ENCODE measurements at places on chromosomes 1 and 21. TPM values are rescaled to one million over a fixed set of nuclear protein-coding genes. Genes with fewer than 3 reads are reported as not detected.

DNA sequence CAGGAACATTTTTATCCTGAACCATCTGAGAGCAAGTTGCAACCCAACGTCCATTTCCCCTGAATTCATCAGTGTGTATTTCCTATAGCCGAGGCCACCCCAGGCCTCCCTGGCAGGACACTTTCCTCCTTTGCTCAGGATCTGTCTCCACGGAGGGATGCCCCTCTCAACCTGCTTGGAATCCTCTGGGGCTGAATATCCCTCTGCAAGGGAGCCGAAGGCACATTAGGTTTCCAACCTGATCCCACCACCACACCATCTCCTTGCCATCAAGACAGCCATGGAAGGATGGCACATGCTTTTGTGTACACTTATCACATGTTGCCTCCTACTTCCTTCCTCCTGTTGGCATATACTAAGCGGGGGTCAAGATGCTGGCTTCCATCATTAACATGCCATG, 74.8 kb upstream of the EDN2 start:
- no peak for DNase-seq

DNA sequence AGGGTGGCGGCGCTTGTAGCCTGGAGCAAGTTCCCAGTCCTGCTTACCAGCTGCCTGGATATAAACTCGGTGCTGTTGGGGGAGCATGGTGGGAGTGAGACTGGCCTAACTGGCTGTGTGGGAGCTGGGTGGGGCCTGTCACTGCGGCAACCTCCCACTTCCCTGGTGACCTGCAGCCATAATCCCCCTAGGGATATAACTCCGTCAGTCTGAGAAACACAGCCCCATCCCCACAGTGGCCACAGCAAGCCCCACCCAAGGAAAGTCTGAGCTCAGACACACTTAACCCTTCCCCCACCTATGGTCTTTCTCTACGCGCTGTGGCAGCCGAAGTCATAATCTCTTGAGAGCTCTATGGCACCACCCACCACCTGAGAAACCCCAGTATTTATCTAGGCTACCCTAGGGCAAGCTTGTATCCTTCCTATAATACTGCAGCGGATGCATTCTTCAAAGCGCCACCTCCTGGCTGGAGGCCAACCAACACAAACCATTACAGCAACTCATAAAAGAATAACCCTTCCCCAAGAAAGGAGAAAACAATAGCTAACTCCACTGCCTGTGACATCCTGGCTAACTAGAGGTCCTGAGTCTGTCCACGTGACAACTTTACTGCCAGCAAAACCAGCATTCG, 57.4 kb downstream of the ZNF648 start:
- DNase-seq: no peak

GRCh38 chr1:220511179-220511578, 16.8 kb upstream of the MARK1 start:
- no peak for DNase-seq

- DNase-seq: no peak
These were observed 40.8 kb upstream of the UTS2 start for GRCh38 chr1:7893529-7894180.

DNA sequence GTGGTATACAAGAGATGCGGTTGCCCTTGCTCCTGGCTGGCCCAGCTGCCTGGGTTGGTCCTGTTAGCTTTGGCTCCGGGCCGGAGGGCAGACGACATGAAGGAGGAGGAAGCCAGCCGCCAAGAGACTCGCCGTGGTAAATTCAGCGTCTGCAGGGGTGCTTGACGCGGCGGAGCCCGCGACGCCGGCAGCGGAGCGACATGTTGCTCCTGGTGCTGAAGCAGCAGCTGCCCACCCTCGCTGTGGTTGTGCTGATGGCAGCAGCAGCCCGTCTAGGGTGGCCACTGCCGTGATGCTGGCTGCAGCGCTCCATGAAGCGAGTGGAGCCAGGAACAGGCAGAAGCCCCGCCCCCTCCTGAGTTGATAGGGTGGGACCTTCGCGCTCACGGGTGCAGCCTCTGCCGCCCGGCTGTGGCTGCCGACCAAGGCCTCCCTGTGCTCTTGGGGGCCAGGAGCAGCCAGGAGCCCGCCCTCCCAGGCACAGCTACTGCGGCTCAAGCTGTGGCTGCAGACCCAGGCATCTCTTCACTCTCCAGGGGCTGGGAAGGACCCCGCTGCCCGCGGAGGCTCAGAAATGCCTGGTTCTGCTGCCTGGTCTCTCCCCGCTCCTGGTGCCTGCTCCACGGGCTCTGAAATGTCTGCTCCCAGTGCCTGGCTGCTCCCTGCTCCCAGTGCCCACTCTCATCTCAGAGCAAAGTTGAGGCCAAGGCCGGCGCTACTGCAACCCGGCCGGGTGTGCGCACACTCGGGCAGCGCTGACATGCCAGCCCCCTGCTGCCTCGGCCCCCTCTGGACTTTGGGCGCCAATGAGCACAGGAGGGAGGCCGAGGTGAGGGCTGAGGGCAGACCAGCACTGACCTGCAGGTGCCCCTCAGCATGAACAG, 4.4 kb upstream of the ZNF692 start:
- DNase-seq: peak; percentile 69

DNA sequence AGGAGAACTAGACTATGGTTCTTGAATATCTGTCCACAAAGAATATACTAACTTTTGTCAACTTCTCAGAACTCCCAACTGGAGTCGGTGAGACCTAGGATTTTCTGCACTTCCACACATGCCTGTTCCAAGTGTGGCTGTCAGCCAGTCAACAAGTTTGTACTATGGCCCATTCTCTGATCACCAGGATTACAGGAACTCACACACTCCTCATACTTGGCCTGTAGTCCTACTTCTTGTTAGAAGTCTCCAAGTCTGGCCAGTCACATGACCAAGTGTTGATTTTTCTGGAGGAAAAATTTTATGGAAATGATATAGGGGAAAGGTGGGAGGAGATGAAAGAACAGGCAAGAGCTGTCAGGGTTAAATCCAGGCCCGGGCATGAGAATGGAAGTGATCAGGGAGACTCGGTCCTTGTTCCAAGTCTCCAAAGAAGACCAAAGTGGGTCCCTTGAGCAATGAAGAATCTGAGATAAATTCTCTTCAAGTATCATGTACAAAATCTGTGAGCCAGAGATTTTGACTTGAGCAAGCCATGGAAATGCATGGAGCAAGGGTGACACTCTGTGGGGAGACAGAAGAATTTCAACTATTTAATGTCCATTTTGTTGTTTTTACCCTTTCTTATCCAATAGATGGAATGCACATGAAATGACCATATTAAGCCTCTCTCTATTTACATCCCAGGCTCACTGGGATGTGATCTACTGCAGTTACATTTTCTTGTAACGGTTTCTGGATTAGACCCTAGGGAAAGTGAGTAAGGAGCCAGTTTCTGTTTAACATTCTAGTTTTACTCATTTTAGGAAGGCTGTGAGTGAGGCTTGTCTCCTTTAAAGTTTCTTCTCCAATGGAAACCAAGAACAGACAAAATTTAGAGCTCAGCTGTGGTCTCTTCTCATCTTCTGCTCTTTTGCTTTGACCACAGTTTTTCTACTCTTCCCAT, 320.9 kb downstream of the ASTN1 start:
- peak; percentile 38 for DNase-seq

- DNase-seq: no peak
These were observed 173.9 kb downstream of the HHIPL2 start for GRCh38 chr1:222373831-222374602.

DNA sequence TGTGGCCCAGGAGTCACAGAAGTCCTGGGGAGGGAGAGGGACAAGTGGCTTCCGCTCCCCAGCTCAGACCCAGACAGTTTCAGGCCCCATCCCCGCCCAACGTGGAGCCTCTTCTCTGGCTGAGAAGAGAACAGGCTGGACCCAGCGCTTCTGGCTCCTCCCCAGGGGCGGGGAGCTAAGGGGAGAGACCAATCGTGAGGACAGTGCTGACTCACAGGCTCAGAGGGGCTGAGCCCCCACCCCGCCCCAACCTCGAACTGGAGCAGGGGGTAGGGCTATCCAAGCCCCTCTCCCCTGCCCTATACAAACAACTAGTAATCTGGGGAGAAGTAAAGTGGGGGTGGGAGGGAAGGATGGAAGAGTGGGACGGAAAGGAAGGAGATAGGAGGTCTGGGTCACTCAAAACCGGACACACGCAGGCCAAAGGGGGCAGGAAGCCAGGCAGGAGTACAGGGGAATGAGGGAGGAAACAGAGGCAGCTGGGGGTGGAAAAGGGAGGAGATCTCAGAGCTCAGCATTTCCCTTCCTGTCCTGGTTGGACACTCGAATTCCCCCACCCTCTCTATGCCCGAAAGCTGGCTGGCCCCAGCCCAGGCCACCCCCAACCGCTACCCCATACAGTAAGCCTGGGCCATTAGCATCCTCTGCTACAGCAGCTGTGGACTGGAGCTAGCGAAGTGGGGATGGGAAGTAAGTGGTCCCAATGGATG, at the start of gene SHC1:
SHC1 (minus strand) TSS at position 117 of the 710 bp plus-strand sequence. CDS start 221 bp downstream, outside the sequence.
- DNase-seq: peak; percentile 92

- DNase-seq: no peak
These were observed 6.8 kb downstream of the CDC14A start for GRCh38 chr1:100359139-100359538.

GRCh38 chr1:208272311-208272710, 28.1 kb upstream of the PLXNA2 start:
- DNase-seq: no peak

GRCh38 chr21:46171996-46172862, 12.0 kb downstream of the SPATC1L start:
- no peak for DNase-seq

DNA sequence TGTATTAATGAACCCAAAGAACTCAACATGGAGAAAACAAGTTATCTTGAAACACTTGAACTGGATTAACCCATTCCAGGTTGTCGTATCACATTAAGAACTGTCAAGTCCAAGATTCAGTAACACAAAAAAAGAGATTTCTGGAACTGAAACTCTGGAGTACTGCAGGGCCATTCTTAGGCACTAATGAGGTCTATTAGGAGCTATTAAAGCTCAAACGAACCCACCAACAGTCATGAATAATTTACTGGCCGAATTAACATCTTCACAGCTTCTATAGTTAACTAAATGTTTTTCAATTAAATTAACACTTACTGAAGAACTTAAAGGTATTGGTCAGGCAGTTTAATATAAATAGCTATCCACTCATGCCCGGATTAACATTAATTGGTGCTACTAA, 4.6 kb downstream of the CSDE1 start:
- DNase-seq: no peak

DNA sequence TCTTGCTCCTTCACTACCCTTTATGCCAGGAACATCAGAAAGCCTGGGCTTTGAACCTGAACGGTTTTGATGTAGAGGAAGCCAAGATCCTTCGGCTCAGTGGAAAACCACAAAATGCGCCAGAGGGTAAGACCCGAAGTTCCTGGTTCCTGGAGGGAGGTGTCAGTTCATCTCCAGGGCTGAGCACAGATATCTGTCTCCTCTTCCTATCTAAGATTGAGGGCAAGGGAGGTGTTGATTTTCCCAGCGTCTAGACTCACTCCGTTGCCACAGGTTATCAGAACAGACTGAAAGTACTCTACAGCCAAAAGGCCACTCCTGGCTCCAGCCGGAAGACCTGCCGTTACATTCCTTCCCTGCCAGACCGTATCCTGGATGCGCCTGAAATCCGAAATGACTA, 915 bp downstream of the CDC20 start:
- DNase-seq: no peak

DNA sequence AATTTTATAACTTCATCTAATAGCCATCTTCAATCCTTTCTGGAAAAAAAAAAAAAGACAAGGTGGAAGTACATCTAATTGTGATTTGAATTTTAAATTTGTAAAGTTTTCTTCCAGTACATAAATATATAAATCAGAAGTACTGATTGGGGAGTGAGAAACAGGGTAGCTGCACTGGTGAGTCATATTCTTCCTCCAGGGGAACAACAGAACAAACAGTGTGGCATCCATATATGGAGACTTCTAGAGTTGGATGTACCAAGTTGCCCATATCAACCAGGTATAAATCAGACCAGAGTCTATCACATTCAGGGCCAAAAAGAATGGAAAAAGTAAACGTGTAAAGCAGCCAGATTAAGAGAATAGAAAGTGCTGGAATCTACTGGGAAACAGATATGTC, 66.0 kb upstream of the NRIP1 start:
- DNase-seq: no peak

DNA sequence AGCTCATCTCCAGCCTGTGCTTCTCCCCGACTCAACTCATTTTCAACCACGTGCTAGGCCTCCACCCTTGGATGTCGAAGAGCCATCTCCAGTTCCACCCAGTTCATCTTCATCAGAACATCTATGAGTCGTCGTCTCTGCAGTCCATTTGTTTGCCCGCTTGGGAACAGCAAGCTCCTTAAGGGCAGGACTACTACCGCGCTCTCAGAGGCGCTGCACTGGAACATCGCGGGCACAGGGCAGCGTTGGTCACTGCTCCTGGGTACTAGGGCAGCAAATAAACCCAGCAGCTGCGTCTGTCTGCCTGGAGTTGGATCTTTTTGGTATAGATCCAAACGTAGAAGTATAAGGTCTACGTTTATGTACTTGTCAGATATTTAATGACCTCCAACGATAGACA, 478 bp upstream of the PRDM2 start:
- DNase-seq: no peak

GRCh38 chr21:34906401-34906800, 142.7 kb downstream of the RUNX1 start:
- no peak for DNase-seq

DNA sequence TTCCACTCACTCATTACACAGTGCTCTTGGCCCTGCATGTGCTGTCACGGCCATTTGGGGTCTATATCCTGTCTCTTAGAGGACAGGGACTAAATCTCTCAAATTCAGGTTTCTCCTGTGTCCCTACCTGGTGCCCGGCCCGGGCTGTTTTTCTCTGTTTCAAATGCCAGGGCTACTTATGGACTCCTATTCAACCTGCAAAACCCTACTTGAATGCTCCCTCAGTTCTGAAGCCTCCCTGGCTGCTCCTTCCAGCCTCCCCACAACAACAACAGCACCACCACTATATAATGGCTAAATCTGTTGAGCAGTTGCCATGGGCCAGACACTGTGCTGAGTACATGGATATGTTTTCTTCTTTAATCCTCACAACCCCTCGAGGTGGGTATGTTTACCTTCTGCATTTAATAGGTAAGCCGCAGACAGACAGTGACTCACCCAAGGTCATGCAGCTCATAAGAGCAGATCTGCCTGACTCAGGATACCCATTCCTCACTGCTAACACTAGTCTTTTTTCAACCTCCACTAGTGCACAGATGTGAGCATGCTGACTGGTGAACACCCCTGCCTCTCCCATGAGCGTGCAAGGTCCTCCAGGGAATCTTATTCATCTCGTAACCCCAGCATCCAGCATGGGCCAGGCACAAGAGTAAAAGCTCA, 29.9 kb downstream of the DHRS3 start:
- DNase-seq: no peak

The CXADR gene
- 23.2 TPM for polyA plus RNA-seq

The TAF1A gene
- polyA plus RNA-seq: 19.6 TPM

The TBX19 gene
- 5.2 TPM for polyA plus RNA-seq

The KCNK1 gene
- 5.0 TPM for polyA plus RNA-seq

The BCL2L15 gene
- polyA plus RNA-seq: 1.1 TPM

The LCE3E gene
- not detected for polyA plus RNA-seq
